ENCODE measurements at places on chromosomes 2 and 18.

- no peak for DNase-seq
Observed at GRCh38 chr2:186882511-186883071, 33.6 kb upstream of the ZSWIM2 start.

DNA sequence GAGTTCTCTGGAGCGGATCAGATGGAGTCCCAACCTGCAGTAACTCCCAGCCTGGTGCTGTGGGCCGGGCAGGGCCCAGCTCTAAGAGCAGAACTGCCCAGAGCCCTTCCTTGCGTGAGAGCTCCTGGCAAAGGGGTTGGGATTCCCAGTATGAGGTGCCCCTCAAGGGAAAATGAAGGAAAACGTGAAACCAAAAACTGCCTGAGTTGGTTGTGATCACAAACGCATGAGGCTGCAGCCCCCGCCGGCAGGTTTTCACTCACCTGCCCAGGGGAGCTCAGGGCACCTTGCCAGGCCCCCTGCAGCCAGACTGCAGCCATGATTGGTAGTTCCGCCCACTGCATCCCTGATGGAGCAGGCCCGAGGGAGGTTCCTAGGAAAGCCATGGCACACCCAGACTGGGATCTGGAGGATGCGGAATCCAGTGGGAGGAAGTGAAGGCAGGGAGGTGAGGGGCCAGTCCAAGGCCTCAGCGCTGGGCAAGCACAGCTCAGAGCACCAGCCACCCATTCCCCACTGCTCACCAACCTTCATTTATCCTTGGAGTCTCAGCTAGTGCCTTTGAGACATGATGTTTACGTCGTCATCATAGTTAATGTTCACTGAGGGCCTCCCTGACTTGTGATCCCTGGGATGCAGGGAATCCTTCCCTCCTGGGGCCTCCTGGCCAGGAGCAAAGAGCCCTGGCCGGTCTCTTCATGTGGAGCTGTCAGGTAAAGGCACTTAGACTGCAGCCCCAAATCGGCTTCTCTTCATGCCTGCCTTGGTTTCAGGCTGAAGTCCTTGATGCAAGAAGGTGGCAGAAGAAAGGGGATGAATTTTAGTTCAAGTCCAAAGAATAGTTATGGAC, 103.2 kb downstream of the INHBB start:
- DNase-seq = no peak

DNA sequence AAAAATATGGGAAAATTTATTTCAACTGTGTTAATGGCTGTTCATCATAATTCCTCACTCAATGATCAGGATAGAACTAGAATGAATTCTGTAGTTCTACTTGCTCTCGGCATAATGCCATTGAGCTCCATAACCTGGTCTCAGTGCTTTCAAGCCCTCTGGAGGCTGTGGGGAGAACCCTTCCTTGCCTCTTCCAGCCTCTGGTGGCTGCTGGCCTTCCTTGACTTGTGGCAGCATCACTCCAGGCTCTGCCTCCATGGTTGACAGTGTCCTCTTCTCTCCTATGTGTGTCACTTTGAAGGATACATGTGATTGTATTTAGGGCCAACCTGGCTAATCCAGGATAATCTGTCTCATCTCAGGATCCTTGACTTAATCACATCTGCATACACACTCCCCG, 26.9 kb upstream of the CABYR start:
- DNase-seq = peak; percentile 19

GRCh38 chr2:136505462-136505861, 259.9 kb upstream of the THSD7B start:
- DNase-seq = no peak

DNA sequence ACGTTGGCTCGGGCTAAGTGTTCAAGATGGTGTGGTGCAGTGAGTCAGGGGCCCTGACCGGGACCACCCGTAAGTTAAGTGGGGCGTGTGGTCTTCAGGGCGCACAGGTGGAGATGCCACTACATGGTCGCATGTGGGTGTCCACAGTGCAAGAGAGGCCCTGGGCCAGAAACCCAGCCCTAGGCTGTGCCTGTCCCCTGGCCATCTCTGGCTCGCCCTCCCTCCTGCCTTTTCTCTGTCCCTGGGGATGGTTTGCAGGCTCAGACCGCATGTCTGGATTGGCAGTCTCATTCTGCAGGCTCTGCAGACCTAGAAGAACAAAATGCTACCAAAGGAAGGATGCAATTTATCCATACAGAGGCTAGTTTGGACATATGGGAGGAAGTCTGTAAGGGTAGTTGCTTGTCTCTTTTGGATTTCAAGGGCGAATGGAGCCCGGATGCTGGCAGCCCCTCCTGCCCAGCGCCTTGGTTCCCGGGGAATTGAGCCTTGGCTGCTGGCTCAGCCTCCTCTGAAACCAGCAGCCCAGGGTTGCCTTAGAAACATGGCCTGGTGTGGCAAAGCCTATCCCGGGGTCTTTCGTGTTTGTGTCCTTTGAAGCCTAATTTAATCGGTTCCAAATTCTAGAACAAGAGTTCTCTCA, 417.5 kb upstream of the HS6ST1 start:
- DNase-seq = no peak

- peak; percentile 59 for DNase-seq
Observed at GRCh38 chr2:25347205-25347815, 5.6 kb upstream of the DNMT3A start.

Data from PC-3 (cell line).